Myocyte (in vitro differentiated cells): ENCODE measurements at places on chromosomes 7 and 10.

DNA sequence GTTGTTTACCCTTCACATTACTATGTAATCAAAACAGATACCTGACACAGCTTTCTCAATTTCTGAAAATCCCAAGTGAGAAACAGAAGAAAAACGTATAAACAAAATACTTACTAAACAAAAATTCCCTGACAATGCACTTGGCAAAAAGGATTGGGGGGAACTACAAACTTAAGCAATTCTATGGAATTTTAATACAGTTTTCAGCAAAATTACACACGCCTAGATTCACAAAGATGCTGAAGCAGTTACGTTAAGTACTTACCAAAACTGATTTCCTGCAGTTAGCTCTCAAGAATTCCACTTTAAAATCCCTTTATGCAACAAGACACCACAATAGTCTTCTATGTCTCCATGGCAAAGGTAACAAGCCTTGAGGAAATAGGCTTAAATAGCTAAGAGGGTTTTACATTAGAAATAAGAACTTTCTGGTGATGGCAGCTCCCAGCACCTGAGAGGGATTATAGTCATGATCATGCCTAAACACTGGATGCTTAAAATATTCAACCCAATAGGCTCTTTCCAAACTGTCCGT is 10.8 kb downstream of the TOMM7 start:
- no peak for DNase-seq

DNA sequence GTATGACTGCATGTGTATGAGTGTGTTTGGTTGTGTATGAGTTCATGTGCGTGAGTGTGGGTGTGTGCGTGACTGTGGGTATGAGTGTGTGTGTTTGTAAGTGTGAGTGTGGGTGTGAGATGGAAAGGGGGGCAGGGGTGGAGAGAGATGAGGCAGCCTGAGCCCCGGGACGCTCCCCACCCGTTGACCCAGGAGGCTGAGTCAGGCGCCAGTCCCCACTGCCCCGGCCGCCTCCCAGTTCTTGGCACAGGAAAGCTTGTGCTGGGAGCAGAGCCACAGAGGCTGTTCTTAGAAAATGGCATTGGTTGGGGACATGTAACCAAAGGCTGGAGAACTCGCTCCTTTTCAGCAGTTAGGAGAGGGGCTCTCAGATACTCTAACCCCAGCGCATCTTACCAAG is 27.8 kb upstream of the NUB1 start:
- DNase-seq: peak; percentile 40

DNA sequence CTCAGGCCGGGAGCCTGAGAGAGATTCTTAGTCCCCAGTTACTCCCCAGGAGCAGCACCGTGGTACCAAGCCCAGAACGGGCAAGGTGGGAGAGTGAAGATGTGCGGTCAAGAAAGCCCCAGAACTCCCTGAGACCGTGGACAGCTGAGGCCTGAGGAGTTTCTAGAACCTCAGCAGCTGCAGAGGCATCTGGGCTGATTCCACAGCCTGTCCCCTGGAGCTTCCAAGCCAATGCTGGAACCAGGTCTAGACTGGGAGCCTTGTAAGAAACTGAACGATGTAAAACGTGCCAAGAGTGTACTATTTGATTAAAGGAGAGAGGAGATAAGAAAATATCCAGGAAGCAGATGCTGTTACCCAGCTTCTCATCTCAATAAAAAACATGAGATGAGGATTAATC is 366.3 kb downstream of the TNS3 start:
- no peak for DNase-seq

DNA sequence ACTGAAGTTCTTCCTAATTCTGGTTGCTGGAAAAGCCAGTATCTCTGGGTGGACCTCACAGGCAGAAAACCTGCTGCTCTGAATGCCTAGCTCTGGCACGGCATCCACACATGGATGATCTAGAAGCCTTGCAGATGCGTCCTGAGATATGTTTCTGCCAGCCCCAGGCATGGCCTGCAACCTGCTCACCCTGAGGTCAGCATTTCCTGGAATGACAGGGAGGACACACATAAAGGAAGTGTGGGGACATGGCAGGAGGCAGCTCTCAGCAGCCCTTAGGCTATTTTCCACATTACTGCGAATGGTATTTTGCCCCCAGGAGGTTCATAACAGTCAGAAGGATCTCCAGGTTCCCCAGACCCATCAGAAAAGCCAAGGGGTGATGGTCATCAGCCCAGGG is 23.2 kb downstream of the PLXNA4 start:
- DNase-seq: no peak
